Large intestine (tissue), 12 donors: ENCODE measurements at places on chromosomes 2 and 18.
A peak's percentile ranks its signal among the peaks of the same experiment; 100 is the strongest.

DNA sequence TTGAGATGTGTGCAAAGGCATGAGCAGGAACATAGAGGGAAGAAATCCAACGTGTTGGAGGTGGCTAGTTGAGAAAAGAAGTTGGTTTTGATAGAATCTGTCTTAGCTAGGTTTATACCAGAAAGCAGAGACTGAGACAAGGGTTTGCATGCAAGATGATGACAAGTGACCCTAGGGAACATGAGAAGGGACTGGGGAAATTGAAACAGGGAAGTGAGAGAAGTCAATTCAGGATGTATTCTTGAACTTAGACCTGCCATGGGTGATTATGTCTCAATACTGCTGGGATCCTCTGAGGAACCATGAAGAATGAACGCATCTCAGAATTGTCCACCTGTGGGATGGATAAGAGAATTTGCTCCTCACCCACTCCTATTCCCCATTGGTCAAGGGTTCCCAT lies 20.5 kb downstream of the IL36A start:
- H3K4me1 ChIP-seq = no peaks in the 10 kb centered on the region
- peaks cover 33% of the 10 kb centered on the region for H3K27me3 ChIP-seq
- H3K27ac ChIP-seq = no peak overlapping the region
- H3K4me3 ChIP-seq = no peak overlapping the region

- no peak overlapping the region for H3K4me3 ChIP-seq
- no peak overlapping the region for H3K27ac ChIP-seq
- peaks cover 4% of the 10 kb centered on the region for H3K4me1 ChIP-seq
- no peaks in the 10 kb centered on the region for H3K27me3 ChIP-seq
- no peak for DNase-seq
- H3K36me3 ChIP-seq = no peaks in the 10 kb centered on the region
Measured at GRCh38 chr2:227627769-227628168, 10.5 kb downstream of the SCYGR4 start.

GRCh38 chr18:45166341-45166835 lies 448.9 kb upstream of the SLC14A2 start:
- peak; percentile 69 for DNase-seq
- peak overlapping the region; percentile 68 for H3K27ac ChIP-seq
- no peaks in the 10 kb centered on the region for H3K27me3 ChIP-seq
- peaks cover 19% of the 10 kb centered on the region for H3K4me1 ChIP-seq
- no peak overlapping the region for H3K4me3 ChIP-seq

DNA sequence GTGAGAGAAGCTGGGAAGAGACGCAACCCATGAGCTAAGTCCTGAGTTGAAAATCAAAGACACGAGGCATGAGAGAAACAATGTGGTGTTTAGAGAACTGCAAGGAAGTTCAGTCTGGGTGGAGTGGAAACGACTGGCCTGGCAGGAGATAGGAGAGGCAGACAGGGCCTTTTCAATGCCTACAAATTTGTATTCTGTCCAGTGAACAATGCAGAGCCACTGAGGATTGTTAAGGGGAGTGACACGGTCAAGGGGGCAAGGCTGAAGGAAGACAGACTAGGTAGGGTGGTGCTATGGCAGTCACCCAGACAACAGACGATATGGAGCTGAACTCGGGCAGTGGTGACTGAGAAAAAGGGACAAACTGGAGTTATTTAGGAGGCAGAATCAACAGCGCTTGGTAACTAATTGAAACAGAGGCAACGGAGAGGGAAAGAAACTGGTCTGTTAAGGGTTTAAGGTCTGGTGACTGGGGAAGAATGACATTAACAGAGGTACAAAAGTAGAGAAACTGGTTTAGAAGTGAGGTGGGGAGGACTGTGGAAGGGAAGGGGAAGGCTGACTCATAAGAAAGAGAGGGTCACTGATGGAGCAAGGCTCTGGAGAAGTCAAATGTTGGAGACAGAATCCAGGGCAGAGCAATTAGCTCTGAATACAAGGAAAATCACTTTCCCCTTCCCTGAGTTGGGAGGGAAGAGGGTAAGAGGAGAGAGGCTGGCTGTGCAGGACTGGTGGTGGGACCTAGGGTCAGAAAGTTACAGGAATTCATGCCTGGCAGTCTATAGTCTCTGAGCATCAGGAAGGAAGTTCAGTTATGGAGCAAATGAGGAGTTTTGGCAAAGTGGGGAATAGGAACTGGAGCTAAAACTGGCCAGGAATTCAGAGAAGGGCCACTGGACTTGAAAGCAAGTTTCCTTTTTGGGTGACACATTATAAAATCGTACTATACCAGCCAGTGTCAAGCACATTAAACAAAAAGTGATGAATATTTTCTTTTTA lies 63.4 kb upstream of the CHRNA1 start:
- no peak for DNase-seq
- no peak overlapping the region for H3K4me3 ChIP-seq
- peak overlapping the region; percentile 17 for H3K27ac ChIP-seq
- peaks cover 3% of the 10 kb centered on the region for H3K4me1 ChIP-seq
- H3K36me3 ChIP-seq = no peaks in the 10 kb centered on the region

GRCh38 chr2:176383836-176384442 lies 114.7 kb downstream of the MTX2 start:
- no peak overlapping the region for H3K27ac ChIP-seq
- H3K27me3 ChIP-seq = peaks cover 4% of the 10 kb centered on the region
- no peak for DNase-seq

DNA sequence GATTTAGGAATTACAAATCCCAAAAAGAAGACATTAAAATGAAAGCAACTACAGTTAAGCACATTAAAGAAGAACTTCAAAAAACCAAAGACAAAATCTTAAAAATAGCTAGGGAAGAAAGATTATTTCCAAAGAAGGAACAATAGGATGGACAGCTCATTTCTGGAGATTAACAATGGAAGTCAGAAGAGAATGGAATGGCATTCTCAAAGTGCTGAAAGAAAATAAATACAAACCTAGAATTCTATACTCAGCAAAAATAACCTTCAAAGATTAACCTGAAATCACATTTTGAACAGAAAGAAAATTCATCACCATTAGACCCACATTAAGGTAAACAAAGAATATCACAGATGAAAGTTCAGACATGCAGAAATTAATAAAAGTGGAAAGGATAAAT lies 229.2 kb downstream of the HDAC4 start:
- H3K36me3 ChIP-seq = peaks cover 26% of the 10 kb centered on the region
- H3K27ac ChIP-seq = no peak overlapping the region
- DNase-seq = no peak
- no peak overlapping the region for H3K4me3 ChIP-seq

GRCh38 chr2:33126958-33127357 lies 180.2 kb downstream of the LTBP1 start:
- no peaks in the 10 kb centered on the region for H3K27me3 ChIP-seq
- no peaks in the 10 kb centered on the region for H3K36me3 ChIP-seq
- no peak for DNase-seq
- no peak overlapping the region for H3K27ac ChIP-seq
- H3K4me3 ChIP-seq = no peak overlapping the region

GRCh38 chr2:28653892-28654662 lies 97.6 kb upstream of the PPP1CB start:
- peak; percentile 73 for DNase-seq
- H3K4me1 ChIP-seq = peaks cover 49% of the 10 kb centered on the region
- peak overlapping the region; percentile 97 for H3K27ac ChIP-seq
- no peaks in the 10 kb centered on the region for H3K36me3 ChIP-seq
- no peaks in the 10 kb centered on the region for H3K27me3 ChIP-seq

DNA sequence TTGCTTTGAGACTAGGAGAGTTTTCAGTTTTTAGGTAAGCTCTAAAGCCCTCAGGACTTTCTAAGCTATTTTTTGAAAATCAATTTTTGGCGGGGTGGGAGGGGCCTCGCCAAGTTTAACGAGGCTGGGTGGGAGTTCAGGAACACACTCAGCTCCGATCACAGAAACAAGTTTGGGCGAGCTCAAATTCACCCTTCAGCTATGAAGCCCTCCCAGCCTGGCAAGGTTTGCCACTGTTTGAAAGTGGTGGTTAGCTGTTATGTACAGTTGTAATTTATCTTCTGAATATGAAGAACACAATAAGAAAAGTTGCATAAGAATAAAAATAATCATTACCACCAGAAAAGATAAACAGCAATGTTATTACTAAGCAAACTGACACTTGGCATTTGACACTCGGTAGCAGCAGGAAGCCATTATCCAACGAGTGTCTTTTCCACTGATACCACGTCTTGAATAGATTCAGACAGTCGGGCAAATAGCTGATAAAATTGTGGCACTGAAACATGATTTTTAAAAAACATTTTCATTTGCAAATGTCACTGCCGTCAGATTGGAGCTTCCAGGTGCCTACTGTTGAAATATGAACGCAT lies 59.8 kb downstream of the KCTD1 start:
- no peaks in the 10 kb centered on the region for H3K27me3 ChIP-seq
- no peaks in the 10 kb centered on the region for H3K36me3 ChIP-seq
- no peak overlapping the region for H3K4me3 ChIP-seq
- no peak overlapping the region for H3K27ac ChIP-seq
- no peak for DNase-seq

- peaks cover 33% of the 10 kb centered on the region for H3K4me1 ChIP-seq
- DNase-seq = peak; percentile 44
- H3K4me3 ChIP-seq = no peak overlapping the region
- H3K36me3 ChIP-seq = no peaks in the 10 kb centered on the region
Measured at GRCh38 chr2:48414980-48415835, 114.7 kb upstream of the STON1 start.

DNA sequence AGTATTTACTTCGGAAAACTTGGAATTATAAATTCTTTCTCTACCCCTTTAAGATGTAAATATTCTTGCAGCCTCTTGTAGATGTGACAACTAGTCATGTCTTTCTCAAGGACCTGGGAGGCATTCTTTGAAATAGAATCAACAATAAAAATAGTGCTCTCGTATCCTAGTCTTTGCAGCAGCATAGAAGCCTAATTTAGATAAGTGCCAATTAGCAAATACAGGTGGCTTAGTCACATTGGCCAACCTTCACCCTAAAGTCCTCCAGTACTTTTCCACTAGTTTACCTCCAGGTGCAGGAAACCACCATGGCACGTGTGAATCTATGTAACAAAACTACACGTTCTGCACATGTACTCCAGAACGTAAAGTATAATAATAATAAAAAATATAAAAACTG lies 3.5 kb upstream of the ZSWIM2 start:
- H3K4me1 ChIP-seq = no peaks in the 10 kb centered on the region
- no peak overlapping the region for H3K27ac ChIP-seq
- H3K4me3 ChIP-seq = no peak overlapping the region
- H3K36me3 ChIP-seq = no peaks in the 10 kb centered on the region

GRCh38 chr2:239354132-239354790 lies 46.6 kb downstream of the HDAC4 start:
- H3K36me3 ChIP-seq = peaks cover 22% of the 10 kb centered on the region
- DNase-seq = no peak
- H3K27ac ChIP-seq = no peak overlapping the region

- no peaks in the 10 kb centered on the region for H3K27me3 ChIP-seq
- no peak for DNase-seq
- no peaks in the 10 kb centered on the region for H3K36me3 ChIP-seq
- peaks cover 2% of the 10 kb centered on the region for H3K4me1 ChIP-seq
Measured at GRCh38 chr2:233081232-233081730, 21.1 kb downstream of the INPP5D start.

- H3K4me1 ChIP-seq = no peaks in the 10 kb centered on the region
- peaks cover 14% of the 10 kb centered on the region for H3K36me3 ChIP-seq
- H3K27ac ChIP-seq = no peak overlapping the region
- DNase-seq = no peak
- no peak overlapping the region for H3K4me3 ChIP-seq
- no peaks in the 10 kb centered on the region for H3K27me3 ChIP-seq
Measured at GRCh38 chr2:37282746-37283145, 41.9 kb downstream of the PRKD3 start.

DNA sequence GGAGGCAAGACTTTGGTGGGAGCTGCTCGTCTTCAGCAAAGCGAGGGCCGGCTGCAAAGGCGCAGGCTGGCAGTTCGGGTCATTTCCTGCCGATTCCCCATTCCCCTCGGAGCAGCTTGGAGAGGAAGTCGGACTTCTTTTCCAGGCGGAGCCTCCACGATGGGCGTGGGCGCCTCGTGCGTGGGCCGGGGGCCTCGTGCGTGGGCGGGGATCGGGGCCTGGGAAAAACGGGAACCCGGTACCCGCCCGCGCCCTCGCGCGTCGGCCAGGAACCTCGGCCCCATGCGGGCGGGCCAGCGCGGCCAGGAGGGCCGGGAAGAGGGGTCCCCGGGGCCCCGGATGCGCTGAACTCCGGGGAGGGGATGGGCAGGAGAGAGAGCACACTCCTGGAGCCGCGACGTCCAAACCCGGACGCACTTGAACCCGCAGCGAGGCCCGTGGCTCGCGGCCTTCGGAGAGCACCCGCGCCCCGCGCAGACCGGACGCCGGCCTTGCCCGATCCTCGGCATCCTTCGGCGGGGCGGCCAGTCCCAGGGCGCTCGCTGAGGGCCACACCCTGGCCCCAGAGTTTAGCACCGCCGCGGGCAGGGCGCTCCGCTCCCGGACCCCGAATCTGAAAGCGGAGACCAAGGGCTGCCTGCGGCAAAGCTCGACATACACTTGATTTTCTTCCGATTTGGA lies 368.4 kb downstream of the MTX2 start:
- H3K4me3 ChIP-seq = peak overlapping the region; percentile 49
- H3K27me3 ChIP-seq = peaks cover 70% of the 10 kb centered on the region
- H3K36me3 ChIP-seq = no peaks in the 10 kb centered on the region
- H3K27ac ChIP-seq = peak overlapping the region; percentile 51
- no peaks in the 10 kb centered on the region for H3K4me1 ChIP-seq

DNA sequence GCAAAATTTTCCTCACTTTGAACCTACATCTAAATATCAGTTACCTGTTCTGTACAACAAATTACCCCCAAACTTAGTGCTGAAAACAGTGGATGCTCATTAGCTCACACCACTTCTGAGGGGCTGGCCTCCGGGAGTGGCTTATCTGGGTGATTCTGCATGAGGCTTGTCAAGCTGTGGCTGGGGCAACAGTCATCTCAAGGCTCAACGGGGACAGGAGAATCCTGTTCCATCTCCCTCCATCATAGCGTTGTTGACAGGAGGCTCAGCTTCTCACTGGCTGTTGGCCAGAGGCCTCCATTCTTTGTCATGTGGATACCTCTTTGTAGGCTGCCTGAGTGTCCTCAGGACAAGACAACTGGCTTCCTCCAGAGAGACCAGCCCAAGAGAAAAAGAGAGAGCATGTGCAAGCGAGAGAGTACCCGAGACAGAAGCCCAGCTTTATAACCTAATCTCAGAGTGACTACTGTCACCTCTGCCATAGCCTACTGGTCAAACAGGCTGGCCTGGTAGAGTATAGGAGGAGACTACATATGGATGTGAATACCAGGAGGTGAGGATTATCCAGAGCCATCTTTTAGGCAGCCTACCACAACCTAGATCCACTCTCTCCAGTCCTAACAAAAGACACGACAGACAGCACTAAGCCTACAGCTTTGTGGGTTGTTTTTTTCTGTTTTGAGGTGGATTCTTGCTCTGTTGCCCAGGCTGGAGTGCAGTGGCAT lies 79.1 kb downstream of the AOX1 start:
- no peaks in the 10 kb centered on the region for H3K36me3 ChIP-seq
- H3K4me3 ChIP-seq = no peak overlapping the region
- no peaks in the 10 kb centered on the region for H3K27me3 ChIP-seq
- DNase-seq = no peak
- H3K4me1 ChIP-seq = no peaks in the 10 kb centered on the region
